Stimulated activated CD8-positive, alpha-beta memory T cell treated with anti-CD3 and anti-CD28 coated beads, Interleukin-7, amount 100 ng/mL, for 24 hours (primary cell): ENCODE measurements at places on chromosomes 6 and 20.

- DNase-seq = no peak
Measured at GRCh38 chr6:82145926-82146452, 101.6 kb downstream of the IBTK start.

- DNase-seq = no peak
Measured at GRCh38 chr6:149477544-149477943, 7.3 kb downstream of the ZC3H12D start.

DNA sequence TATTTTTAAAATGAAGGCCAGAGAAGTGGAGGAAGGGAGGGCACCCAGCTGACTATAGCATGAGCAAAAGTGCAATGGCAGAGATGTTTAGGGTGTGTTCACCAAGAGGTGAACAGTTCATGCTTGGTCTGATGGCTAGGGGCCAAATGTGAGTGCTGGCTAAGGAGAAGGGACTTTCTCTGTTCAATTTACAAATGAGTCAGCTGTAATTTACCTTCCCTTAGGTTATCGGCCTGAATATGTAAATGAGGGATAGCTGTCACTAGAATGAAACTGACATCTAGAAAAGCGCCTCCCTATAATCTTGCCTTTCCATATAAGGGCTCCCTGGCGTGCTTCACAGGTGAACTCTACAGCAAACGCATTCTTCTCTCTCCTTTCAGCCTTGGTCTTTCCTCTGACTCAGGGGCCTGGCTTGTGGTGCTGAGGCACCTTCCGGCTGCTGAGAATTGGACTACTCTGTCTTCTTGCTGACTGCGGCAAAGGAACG, 114.7 kb upstream of the BACH2 start:
- DNase-seq = no peak

GRCh38 chr6:158962371-158962770, 37.6 kb downstream of the RSPH3 start:
- DNase-seq = no peak
